ENCODE measurements at places on chromosomes 16 and 17.

GRCh38 chr16:71648921-71649320 lies 22.9 kb downstream of the MARVELD3 start:
- no peak for DNase-seq

- no peak for DNase-seq
These were observed 98.4 kb upstream of the FOXF1 start for GRCh38 chr16:86411897-86412296.

DNA sequence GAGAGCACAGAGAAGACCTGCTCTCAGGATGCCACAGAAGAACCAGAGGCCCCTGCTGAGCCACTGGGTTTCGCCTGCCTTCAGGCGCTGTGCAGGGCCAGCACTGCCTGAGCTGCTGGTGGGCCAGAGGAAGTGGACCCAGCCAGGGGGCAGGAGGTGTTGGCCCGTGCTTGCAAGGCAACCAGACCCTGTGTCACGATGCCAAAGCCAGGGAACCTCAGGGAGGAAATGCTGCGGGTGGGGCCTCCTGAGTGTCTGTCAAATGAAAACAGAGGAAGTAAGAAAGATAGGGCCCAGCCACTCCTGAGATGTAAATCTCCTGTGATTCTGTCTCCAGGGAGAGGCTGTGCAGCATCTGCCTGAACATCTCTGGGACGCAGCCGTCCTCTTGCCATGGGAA lies 58.1 kb upstream of the ADORA2B start:
- DNase-seq: no peak

GRCh38 chr16:19127674-19128131 lies 13.9 kb downstream of the ITPRIPL2 start:
- DNase-seq: no peak

DNA sequence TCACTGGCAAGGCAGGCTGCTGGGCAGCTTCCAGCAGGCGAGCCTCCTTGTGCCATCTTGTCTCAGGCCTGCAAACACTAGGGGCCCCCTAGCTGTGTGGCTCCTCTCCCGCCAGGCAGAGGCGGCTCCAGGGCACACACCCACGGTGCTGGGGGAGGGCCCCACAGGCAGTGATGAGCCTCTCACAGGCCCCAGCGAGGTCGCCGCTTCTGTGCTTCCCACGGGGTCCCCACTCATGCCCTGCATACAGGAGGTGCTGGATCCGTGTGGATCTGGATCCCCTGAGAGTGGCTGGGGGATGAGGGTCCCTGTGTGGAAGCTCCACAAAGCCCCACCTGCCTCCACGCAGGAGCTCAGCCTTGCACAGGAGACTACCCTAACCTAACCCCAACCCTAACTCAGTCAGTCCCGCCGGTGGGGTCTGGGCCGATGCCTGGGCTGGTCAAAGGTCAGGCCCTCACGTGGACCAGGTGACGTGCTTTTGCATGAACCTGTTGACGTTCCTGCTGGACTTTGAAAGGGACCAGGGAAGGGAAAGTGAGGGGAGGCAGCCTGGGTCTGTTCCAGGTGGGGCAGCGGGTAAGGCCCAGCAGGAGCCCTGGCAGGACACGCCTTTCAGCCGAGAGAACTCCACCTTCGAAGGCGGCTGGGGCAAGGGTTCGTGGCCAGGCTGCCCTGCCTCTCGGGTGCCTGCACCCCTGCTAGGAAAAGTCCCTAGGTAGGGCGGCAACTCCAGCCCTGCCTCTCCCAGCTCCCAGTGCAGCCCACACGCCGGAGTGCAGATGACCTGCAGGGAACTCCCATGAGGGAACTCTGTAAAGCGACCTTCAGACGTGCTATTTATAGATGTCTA lies 5.2 kb downstream of the SECTM1 start:
- DNase-seq: no peak

DNA sequence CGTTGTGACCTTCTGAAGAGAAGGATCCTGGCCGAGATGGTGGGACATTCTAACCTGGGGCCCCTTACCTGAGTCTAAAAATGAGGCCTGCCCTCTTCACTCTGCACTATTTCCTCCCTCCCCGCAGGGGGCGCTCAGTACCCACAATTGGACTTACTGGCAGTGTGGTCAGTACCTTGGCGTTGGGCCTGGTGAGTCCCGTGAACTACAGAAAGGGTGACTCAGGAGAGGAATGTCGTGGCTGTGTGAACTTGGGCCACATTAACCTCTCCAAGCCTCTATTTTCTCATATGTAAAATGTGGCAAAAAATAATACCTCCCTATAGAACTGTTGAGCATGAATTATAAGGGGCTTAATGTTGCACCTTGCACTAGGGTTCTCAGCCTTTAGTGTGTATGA lies 3.9 kb downstream of the RSAD1 start:
- DNase-seq: peak; percentile 68

- no peak for DNase-seq
These were observed 200.5 kb upstream of the ASIC2 start for GRCh38 chr17:33493566-33493965.

- no peak for DNase-seq
These were observed 113.7 kb upstream of the IRX3 start for GRCh38 chr16:54400261-54400660.

DNA sequence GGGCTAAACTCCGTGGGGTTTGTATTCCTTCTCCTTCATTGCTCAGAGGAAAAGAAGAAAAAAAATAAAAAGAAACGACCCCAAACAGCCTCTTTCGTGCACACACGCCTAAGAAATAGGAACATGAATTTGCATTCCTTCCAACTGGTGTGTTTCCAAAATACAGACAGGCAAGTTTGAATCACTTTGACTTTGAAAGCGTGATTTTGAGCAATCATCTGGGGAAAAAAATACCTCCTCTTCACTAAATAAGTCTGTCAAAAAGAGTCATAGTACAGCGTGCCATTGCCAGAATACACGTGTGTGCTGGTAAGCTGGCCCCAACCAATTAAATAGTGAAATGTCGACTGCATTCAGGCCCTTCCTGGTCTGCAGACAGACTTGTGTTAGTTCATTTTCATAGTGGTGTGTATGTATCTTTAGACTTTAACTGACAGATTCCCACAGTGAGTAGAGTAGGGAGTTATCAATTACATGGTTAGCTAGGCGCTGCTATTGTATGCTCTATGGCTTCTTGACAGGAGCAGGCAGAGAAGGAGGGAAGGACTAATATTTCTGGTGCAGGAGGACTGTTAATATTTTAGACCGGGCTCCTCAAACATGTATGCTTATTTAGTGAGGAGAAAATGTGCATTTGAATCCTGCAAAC lies 618.3 kb downstream of the MAF start:
- DNase-seq: no peak

- DNase-seq: peak; percentile 79
These were observed 387 bp downstream of the MSI2 start for GRCh38 chr17:57256708-57257112.

DNA sequence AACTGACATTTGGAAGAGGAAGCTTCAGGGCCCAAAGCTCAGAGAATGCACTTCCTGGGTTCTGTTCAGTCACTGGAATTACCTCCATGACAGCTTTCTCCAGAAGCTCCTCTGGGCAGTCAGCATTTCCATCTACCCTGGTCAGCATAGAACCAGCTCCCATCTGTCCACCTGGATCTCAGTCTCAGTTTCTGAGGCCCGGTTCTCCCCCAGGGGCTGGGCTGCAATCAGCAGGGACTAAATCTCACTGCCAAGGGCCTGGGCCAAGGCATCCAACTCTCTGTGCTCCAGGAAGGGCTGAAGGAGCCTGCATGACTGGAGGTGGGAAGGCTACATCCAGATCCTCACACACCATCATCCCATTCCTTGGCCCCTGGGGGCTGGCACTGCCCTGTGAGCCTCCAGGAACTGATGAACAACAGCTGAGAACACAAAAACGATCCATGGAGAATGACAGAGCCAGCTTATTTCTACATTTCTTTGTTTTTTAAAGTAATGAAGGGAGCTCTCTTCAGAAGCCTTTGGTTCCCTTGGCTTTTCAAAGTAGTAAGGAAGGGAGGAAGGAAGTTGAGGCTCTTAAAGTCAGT lies 66.3 kb upstream of the MRTFB start:
- no peak for DNase-seq

DNA sequence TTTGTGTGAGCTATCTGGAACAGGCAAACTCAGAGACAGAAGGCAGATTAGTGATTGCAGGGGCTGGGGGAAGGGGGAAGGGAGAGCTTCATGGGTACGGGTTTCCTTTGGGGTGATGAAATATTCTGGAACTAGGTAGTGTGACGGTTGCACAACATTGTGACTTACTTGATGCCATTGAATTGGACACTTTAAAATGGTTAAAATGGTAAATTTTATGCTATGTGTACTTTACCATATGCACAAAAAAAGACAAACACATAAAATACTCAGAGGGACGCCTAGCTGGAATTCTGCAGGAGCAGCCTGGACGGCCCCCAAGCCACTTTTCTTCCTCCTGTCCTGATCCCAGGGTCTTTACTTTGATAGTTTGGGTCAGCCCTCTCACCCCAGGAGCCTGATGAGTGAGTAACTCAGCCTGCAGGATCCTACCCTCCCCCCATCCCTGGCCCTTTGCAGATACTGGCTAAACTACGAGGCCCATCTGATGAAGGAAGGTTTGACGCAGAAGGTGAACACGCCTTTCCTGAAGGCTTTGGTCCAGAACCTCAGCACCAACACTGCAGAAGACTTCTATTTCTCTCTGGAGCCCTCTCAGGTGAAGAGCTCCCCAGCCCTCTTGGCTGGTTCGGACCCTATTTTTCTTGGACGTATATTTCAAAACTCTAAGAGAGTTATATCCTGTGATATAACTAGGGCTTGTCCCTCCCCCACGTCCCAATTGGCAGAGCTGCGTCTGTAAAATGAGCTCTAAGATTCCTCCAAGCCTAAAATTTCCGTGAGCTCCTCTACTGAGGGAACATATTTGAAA lies 7.8 kb downstream of the ADGRG3 start:
- no peak for DNase-seq

DNA sequence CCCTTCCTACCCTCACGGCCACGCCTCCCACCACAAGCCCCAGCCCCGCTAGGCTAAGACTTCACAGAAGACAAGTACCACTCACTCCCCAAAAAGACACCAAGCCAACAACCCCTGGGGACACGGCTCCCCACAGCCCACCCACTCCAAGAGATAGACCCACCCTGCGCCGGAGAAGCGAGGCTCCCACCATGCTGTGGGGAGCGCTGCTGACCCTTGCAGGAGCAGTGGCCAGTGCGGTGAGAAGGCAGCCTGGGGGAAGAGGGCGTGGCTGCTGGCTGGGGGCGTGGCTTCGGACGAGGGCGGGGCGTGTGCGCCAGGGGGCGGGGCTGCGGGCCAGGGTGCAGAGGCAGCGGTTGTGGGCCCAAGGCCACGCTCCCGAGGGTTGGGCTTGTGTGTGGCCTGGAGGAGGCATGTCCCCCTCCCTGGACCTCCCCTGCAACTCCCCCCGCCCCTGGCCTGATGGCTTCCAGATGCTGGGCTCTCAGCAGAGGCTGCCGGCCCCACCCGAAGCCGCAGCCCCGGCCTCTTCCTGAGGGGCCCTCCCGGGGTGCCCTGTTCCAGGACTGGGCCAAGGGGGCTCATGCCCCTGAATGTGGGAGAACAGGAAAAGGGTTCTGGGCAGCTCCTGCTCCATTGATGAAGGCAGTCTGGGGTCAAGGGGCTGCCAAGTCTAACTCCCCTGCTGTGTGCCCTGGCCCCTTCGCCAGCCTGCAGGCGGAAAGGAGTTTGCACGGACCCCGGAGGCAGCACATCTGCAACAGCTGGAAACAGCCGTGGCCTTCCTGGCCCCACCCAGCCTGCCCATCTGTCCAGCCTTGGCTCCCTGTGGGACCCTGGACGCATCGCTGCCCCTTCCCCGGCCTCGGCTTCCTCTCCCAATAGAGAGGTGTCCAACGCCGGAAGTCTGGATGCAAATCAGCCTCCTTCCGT lies 9.1 kb downstream of the TFAP4 start:
- peak; percentile 47 for DNase-seq

Data from CD4-positive, alpha-beta T cell (primary cell).